ENCODE measurements at places on chromosomes 7 and 10.
A peak's percentile ranks its signal among the peaks of the same experiment; 100 is the strongest.

DNA sequence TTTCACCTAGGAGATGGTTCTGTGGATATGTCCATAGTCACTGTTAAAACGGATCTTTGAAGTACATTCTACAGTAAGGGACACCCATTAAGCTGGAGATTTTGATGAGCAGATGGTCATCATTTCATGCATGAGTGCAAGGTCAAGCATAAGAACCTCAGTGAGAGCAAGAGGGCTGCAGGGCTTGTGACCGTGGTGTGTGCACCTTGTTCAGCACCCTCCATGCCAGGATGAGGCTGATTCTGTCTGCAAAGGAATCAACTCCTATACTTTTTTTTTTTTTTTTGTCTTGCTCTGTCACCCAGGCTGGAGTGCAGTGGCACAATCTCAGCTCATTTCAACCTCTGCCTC, 17.6 kb downstream of the PDSS1 start:
- DNase-seq, result no peak

GRCh38 chr10:50400694-50401093, 149.4 kb upstream of the ASAH2 start:
- no peak for DNase-seq

- DNase-seq, result no peak
Observed at GRCh38 chr10:101780187-101780817, 2.9 kb downstream of the NPM3 start.

GRCh38 chr10:124935946-124936345, 6.0 kb upstream of the ZRANB1 start:
- no peak for DNase-seq

GRCh38 chr10:7786430-7786829, 1.4 kb downstream of the KIN start:
- DNase-seq, result no peak

- no peak for DNase-seq
Observed at GRCh38 chr7:5755704-5756504, 25.6 kb downstream of the RNF216 start.

- no peak for DNase-seq
Observed at GRCh38 chr10:36313142-36313541, 671.0 kb upstream of the FZD8 start.

GRCh38 chr10:70250961-70251680, 17.9 kb upstream of the PPA1 start:
- DNase-seq, result no peak

DNA sequence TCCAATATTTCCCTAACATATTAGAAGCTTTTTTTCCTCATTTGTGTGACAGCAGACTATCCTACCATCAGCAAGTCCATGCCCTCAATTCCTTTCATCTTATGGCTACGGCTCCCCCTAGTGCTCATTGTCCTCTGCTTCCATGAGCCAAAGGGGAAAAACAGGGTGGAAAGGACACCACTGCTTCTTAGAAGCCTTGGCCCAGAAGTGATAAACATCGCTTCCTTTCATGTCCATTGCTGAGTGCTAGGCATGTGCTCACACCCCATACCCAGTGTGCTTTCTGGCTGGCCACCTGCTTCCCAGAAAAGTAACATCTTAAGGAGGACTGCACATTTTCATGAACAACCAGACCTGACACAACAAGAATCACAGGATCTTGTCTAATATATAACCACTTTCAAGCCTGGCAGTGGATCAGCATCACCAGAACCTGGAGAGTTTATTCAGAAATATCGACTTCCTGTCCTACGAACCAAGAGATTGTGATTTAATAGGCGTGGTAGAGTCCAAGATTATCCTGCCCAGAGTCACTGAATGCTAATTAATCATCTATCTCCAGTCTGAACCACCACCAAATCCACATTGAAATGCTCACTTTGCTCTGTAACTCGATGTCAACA, 650.5 kb upstream of the SORCS1 start:
- DNase-seq, result peak; percentile 39

DNA sequence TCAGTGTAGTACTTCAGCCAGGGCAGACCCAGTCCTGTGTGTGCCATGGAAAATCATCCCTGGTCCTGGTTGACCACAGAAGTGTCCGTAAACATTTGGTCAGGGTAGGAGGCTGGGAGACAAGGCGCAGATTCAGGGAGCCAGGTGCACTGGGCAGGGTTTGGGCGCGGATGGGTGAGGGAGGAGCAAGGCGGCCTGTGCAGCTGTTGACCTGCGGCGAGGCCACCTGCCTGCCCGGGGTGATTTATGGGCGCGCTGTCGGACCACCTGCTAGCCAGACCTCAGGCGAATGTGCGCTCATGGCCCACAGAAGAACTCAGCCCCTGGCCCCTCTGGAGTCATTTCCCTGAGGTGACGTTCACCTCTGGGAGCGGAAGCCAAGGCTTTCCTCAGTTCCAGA, 6.6 kb downstream of the SFRP5 start:
- no peak for DNase-seq

GRCh38 chr10:131859341-131860020, 41.3 kb upstream of the PPP2R2D start:
- no peak for DNase-seq

GRCh38 chr10:30637881-30638467, 8.4 kb upstream of the LYZL2 start:
- DNase-seq, result no peak

GRCh38 chr10:67663449-67664087, 32.4 kb downstream of the CTNNA3 start:
- DNase-seq, result no peak

GRCh38 chr10:74558403-74558802, 268.0 kb upstream of the KAT6B start:
- DNase-seq, result no peak

DNA sequence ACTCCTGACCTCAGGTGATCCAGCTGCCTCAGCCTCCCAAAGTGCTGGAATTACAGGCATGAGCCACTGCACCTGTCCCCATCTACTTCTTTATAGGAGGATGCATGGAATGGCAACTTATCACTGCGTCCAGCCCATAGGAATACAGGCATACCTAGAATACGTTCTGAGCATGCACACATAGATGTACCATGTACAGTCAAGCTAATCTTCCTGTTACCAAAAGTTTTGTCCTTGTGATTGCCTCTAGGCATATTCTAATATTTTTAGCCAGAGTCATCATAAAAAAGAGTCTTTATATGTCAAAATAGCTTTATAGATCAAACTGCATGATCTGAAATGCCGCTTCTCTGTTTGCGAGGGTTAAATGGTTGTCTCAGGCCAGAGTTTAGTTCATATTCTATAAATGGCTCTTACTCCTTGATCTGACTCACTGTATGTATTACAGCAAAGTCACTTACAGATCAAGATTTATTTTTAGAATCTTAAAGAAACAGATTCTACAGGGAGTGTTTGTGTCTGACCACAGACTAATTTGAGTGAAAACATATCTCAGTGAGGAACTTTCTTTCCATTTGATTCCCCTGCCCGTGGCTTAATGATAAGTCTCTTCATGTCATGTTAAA, 210.9 kb downstream of the CREB5 start:
- DNase-seq, result no peak

DNA sequence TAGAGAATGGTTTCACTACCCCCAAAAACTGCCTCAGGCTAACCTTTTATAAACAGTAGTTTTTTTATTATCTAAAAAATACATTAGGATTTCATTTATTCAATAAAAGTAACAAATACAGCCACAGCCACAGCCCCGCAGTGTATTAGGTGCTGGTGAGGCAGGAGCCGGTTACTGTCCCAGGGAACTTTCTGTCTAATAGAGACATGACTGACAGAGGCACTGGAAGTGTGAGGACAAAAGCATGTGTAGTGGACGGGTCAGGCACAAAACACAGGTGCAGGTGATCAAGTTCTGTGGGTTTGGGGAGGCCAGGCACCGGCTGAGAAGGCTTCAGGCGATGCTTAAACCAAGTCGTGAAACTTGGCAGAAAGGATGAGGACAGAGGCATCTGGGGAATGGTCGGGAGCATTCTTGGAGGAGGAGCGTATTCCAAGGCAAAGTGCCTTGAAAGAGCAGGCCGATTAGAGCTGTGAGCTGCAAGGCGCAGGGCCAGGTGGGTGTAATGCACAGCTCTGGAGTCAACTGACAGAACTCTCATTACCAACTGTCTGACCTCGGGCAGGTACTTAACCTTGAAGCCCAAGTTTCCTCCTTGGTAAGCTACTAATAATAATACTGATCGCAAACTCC, 138.2 kb downstream of the USP6NL start:
- DNase-seq, result no peak

Data from LNCaP clone FGC (cell line).